ENCODE measurements at places on chromosomes 1 and 21.

DNA sequence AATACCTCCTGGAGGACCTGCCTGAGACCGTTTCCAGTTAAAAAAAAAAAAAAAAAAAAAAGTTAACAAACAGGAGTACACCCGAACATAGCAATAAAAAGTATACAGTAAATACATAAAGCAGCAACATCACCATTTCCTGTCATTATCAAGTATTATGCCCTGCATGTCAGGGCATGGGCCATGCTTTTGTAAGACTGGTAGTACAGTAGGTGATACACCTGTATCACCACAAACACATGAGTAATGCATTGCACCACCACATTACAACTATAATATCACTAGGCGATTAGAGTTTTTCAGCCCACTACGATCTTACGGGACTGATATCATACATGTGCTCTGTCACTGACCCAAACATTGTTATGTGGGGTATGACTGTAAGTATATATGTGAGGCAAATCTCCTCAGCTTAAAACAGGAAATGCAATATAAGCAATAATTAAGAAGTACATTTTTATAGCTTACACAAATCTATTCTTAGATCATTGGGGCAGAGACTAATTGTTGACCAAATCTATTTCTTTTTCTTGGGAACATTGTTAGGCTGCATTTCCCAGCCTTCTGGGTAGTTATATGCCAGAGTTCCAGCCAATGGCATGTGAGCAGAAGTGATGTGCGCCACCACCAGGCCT lies 98.1 kb downstream of the PLD5 start:
- DNase-seq, result no peak

DNA sequence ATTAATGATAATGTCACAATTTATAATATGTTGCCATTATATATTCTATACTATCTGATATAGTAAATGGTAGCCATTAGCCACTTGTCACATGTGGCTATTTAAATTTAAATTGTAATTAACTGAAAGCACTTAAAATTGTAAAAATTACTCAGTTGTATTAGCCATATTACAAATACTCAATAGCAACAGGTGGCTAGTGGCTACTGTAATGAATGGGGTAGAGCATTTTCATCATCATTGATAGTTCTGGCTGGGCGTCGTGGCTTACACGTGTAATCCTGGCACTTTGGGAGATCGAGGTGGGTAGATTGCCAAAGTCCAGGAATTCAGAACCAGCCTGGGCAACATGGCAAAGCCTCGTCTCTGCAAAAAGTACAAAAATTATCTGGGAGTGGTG lies 16.5 kb downstream of the ZBTB37 start:
- no peak for DNase-seq

DNA sequence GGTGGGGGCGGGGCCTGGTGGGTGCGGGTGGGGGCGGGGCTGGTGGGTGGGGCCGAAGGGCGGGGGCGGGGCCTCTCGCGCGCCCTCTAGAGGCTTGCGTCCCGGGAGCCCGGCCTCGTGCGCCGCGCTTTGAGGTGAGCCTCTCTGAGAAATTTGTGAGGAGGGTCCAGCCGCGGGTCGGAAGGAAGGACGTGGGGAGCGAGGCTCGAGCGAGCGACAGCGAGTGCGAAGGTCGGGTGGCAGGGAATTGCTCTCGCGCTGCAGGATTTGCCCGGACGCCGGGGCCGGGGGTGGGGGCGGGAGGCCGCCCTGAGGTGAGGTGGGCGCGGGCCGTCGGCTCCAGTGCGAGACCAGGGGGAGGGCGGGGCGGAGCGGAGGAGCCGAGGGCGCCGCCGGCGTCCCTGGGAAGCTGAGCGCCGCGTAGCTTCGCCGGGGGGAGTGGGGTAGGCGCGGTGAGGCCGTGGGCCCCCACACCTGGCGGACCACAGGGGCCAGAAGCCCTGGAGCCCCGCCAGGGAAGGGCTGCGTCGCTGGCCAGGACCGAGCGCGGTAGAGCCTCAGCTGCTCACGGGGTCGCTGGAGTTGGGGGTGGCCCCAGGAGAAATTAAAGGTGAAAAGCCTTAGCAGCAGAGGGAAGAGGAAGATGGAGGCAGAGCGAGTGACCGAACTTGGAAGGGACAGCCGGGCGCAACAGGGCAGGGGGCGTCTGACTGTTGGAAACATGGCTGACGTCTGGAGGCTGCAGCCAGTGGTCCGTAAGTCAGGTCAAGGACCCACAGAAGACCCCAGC lies 754 bp upstream of the LSS start:
- no peak for DNase-seq

GRCh38 chr1:44294588-44295007 lies 60.5 kb downstream of the ERI3 start:
- peak; percentile 54 for DNase-seq

- DNase-seq, result no peak
Measured at GRCh38 chr1:204921855-204922516, 51.3 kb downstream of the NFASC start.

DNA sequence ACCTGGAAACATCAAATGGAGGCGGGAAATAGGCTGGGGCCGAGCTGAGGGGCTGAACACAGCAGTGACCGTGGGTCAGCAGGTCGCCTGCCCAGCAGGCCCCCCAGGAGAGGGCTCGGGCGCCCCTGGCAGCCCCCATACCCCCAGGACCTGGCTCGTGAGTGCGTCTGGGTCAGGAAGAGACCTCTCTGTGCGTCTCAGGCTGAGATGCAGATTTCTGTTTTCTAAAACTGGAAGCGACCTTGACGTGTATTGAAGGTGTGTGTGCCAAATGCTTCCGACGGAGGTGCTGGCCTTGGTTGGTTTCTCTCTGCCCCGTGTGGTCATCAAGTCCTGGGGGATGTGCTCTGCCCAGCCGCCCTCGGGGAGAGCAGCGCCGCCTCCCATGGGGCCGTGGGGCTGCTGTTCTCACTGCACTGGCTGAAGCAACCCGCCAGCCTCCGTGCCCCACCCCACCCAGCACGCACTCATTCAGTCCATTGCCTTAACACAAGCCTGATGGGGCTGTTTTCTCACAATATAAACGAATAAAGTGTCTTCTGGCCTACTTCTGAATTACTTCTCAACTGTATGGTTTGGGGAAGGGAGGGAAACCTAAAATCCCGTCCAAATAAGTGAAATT lies 7.4 kb downstream of the PEX10 start:
- DNase-seq, result no peak

DNA sequence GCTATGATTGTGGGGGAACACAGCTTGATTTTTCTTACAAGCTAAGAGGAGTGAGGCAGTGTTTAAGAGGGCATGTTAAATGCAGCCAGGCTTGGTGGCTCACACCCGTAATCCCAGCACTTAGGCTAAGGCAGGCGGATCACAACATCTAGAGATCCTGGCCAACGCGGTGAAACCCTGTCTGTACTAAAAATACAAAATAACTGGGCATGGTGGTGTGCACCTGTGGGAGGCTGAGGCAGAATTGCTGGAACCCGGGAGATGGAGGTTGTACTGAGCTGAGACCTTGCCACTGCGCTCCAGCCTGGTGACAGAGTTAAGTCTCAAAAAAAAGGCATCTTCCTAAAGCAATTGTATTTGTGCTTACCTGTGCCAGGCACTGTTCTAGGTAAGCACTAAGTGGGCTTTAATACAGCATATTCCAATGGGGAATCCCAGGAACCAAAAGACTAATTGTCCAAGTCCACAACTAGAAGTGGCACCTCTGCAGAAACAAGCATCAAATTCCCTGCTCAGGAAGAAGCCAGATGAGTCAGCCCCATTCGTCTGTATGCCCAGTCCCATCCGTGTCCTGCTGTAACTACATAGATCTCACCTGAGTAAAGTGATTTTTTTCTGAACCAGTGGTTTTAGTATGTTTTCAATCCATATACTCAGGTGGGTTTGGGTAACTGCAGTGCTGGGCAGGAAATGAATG lies 4.6 kb downstream of the RCC1 start:
- DNase-seq, result no peak

DNA sequence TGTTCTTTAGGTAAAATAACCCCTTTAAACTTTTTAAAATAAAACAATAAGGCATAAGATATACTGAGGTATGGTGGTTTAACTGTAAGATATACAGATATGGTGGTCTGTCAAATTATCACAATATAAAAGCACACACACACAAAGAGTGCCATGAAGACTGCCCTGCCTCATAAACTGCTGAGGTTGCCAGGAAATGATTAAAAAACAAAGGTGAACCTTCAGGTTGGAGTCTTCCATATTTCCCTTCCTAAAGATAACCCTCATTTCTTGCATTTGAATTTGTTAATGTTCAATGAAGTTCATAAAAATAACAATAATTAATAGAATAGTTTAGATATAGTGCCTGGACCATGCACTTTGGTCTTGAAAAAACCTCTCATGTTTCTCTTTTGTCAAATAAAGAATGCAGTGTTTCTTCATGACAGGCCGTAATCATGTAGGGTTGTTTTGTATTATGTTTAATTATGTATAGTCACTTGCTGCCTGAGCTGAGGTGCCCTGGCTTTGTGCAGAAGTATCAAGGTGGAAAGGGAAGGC lies 123.6 kb upstream of the B3GALT2 start:
- DNase-seq, result no peak

GRCh38 chr21:28393279-28393678 lies 599.4 kb downstream of the LTN1 start:
- DNase-seq, result no peak

Measured in anterior cingulate cortex (tissue), 58 donors.